Activated CD8-positive, alpha-beta memory T cell treated with anti-CD3 and anti-CD28 coated beads, Interleukin-2, amount 10 ng/mL, durations not matched to agents 7 days and 5 days (primary cell): ENCODE measurements at places on chromosomes 16 and 17. TPM values are rescaled to one million over a fixed set of nuclear protein-coding genes. Genes with fewer than 3 reads are reported as not detected.

Gene ASPA
- not detected for total RNA-seq

Gene C17orf67
- total RNA-seq: 4.2 TPM

GRCh38 chr17:20203761-20204263, 194.7 kb downstream of the SPECC1 start:
- no peak for DNase-seq
- H3K4me1 ChIP-seq: peaks cover 7% of the 10 kb centered on the region
- no peaks in the 10 kb centered on the region for H3K27me3 ChIP-seq
- H3K4me3 ChIP-seq: no peak overlapping the region
- H3K36me3 ChIP-seq: no peaks in the 10 kb centered on the region

GRCh38 chr17:43373356-43373755, 25.4 kb upstream of the ARL4D start:
- H3K4me3 ChIP-seq: no peak overlapping the region
- DNase-seq: no peak
- H3K4me1 ChIP-seq: peaks cover 27% of the 10 kb centered on the region

DNA sequence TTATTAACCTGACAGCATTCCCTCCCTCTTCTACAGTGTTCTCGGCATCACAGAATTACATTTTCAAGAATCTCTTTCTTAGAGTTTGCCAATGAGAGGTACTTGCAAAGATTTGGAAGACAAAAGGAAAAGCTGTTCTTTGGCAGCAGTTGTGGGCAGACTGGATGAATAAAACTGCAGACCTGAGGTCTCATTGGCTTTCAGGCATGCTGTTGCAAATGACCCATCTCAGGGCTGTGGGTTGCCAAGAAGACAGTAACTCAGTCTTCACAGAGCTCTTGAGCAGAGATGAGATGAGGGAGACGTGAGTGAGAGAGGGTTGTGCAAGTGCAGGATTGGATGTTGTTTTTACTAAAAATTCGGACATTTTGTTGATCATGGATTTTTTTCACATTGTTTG, 11.3 kb upstream of the USP31 start:
- peaks cover 42% of the 10 kb centered on the region for H3K27me3 ChIP-seq
- H3K27ac ChIP-seq: no peak overlapping the region
- DNase-seq: no peak
- peaks cover 11% of the 10 kb centered on the region for H3K4me1 ChIP-seq
- no peaks in the 10 kb centered on the region for H3K36me3 ChIP-seq

DNA sequence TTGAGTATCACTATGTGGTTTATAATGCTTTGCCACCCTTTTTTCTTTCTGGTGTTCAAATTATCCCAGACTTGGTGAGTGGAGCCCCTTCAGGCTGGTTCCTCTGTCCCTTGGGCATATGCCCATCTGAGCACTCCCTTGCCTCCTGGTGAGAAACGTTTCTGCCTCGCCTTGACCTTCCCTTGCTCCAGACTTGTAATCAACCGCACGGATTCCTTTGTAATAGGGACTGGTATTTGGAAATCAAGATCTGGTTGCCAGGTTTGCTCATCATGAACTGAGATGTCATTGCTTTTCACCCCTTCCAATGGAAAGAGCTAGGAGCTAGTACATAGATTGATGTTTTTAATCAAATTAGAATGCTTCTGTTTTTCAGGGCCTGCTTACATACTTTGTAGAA, 43.7 kb downstream of the SEC14L1 start:
- no peak overlapping the region for H3K4me3 ChIP-seq
- peaks cover 45% of the 10 kb centered on the region for H3K4me1 ChIP-seq
- H3K36me3 ChIP-seq: peaks cover 16% of the 10 kb centered on the region
- no peaks in the 10 kb centered on the region for H3K27me3 ChIP-seq
- DNase-seq: no peak

Gene TLK2
- 43.9 TPM for total RNA-seq

DNA sequence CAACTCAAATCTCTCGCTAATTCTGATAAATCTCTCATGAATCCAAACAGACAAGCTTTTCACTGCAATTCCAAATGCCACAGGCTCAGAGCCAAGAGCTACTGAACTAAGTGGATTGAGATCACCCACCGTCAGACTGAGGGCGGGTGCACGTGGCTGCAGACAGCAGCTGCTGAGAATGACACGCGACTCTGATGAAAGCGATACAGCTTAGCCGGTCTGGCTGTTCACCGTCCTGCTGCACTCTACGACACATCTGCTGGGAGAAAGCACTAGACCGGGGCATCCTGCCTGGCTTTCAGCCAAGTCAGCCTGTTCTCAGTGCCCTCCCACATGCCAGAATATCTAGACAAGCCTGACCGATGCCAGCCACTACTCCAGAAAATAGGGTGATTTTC, 42.6 kb downstream of the KLHDC4 start:
- DNase-seq: no peak
- H3K27ac ChIP-seq: no peak overlapping the region
- no peaks in the 10 kb centered on the region for H3K27me3 ChIP-seq
- peaks cover 11% of the 10 kb centered on the region for H3K4me1 ChIP-seq
- H3K36me3 ChIP-seq: peaks cover 38% of the 10 kb centered on the region

GRCh38 chr16:89084814-89085612, 8.6 kb upstream of the ACSF3 start:
- H3K27me3 ChIP-seq: peaks cover 5% of the 10 kb centered on the region
- no peaks in the 10 kb centered on the region for H3K4me1 ChIP-seq
- no peaks in the 10 kb centered on the region for H3K36me3 ChIP-seq
- H3K27ac ChIP-seq: no peak overlapping the region
- DNase-seq: no peak

Gene UMOD
- not detected for total RNA-seq

DNA sequence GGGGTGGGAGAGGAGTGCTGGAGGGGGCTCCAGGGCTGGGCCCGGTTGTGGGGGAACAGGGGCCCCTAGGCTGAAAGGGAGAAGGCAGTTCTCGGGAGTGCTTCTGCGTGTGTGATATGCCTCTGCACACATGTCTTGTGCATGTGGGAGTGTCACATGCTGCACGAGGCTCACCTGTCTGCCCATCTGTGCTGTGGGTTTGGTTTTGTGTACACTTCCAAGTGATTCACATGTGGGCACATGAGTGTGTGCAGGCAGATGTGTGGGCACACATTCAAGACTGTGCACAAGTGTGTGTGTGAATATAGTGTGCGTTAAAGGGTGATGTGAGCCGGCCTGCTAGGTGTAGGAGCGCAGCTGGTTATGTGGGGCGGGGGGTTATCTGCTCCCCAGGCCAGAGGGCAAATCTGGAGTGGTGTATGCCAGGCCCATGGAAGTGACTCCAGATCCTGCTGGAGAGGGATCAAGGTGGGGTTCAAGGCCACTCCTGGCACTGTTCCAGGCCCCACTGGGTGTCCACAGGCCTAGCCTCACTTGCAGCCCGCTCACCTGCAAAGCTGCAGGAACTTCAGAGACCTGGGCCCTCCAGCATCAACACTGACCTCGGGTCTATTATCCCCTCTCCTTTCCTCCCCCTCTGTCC, 3.8 kb upstream of the BAHCC1 start:
- H3K4me1 ChIP-seq: peaks cover 13% of the 10 kb centered on the region
- H3K36me3 ChIP-seq: peaks cover 9% of the 10 kb centered on the region
- H3K27me3 ChIP-seq: peaks cover 69% of the 10 kb centered on the region
- no peak overlapping the region for H3K4me3 ChIP-seq

Gene CLEC18C
- 0.14 TPM for total RNA-seq

GRCh38 chr17:1890758-1891450, 61.1 kb downstream of the RPA1 start:
- peaks cover 9% of the 10 kb centered on the region for H3K4me1 ChIP-seq
- DNase-seq: peak; percentile 47
- peaks cover 56% of the 10 kb centered on the region for H3K36me3 ChIP-seq
- peak overlapping the region; percentile 50 for H3K27ac ChIP-seq
- no peaks in the 10 kb centered on the region for H3K27me3 ChIP-seq
- no peak overlapping the region for H3K4me3 ChIP-seq

DNA sequence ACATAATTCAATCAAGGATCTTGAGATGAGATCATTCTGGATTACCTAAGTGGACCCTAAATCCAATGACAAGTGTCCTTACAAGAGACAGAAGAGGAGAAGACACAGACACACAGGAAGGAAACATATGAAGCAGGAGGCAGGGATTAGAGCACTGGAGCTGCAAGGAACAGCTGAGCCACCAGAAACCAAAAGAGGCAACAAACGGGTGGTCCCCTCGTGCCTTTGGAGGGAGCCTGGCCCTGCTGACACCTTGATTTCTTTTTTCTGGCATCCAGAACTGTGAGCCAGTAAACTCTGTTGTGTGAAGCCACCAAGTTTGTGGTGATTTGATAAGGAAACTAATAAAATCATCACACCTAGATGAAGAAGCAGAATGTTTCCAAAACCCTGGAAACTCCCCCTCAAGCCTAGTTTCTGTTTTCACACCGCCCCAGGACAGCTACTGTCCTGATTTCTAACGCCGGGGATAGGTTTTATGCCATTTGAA, 115.2 kb downstream of the PITPNC1 start:
- DNase-seq: no peak
- peaks cover 48% of the 10 kb centered on the region for H3K4me1 ChIP-seq
- no peaks in the 10 kb centered on the region for H3K27me3 ChIP-seq
- peaks cover 10% of the 10 kb centered on the region for H3K36me3 ChIP-seq

Gene CLEC10A
- total RNA-seq: not detected

DNA sequence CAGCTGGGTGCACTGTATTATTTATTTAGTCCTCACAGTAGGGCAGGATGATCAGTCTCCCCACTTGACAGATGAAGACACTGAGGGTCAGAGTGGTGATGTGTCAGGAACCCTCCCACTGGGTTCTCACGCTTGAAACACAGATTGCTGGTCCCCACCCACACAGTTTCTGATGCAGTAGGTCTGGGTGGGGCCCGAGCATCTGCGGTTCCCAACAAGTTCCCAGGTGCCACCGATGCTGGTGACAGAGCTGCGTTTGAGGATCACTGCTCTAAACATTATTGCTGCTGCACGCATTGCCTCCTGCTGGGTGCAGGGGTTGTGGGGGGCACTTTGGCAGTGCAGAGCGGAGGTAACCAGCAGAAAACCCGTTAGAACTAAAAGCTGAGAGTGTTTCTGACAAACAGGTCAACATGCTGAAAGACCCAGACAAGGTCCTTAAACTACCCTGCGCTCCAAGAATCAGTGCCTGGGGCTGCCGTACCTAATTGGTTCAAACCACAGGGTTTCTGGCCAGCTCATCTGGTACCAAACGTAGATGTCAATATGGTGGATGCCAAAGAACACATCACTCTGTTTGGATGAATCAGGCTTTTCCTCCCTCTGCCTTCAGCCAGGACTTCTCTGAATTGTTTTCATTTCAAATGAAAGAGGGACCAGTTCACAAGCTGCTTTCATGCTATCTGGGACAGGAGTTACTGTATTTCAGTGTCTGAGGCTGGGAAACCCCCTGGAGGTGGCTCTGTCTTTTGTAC, 76.0 kb downstream of the ABCC1 start:
- H3K4me3 ChIP-seq: peak overlapping the region; percentile 17
- peaks cover 20% of the 10 kb centered on the region for H3K36me3 ChIP-seq
- peak overlapping the region; percentile 89 for H3K27ac ChIP-seq
- H3K4me1 ChIP-seq: peaks cover 33% of the 10 kb centered on the region

GRCh38 chr16:64450177-64450576, 671.7 kb downstream of the CDH11 start:
- H3K27me3 ChIP-seq: no peaks in the 10 kb centered on the region
- H3K36me3 ChIP-seq: no peaks in the 10 kb centered on the region
- H3K27ac ChIP-seq: no peak overlapping the region
- no peak for DNase-seq

DNA sequence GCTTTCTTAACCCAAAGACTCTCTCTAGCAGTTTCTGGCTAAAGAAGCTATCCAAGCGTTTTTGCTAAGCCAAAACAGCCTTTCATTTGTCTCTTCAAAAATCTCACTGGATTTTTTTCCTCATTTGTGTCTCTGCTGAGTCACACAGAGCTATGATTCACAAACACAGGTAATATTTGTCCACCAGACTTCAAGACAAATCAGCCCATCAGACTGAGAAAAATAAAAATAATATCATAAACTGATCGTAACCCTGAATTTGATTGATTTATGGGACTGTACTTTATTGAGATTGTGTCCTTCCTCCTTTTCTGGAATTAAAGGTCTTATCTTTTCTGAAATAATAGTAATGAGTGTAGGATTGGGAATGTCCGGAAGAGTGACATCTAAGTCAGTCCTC, 25.8 kb downstream of the TRIM16 start:
- no peaks in the 10 kb centered on the region for H3K27me3 ChIP-seq
- peaks cover 2% of the 10 kb centered on the region for H3K4me1 ChIP-seq
- H3K27ac ChIP-seq: no peak overlapping the region
- DNase-seq: no peak
- H3K4me3 ChIP-seq: no peak overlapping the region
- peaks cover 2% of the 10 kb centered on the region for H3K36me3 ChIP-seq

GRCh38 chr16:48091117-48091516, 64.7 kb downstream of the ABCC12 start:
- no peak for DNase-seq
- no peak overlapping the region for H3K27ac ChIP-seq
- no peaks in the 10 kb centered on the region for H3K4me1 ChIP-seq
- H3K27me3 ChIP-seq: peaks cover 18% of the 10 kb centered on the region
- no peaks in the 10 kb centered on the region for H3K36me3 ChIP-seq
